NCI-H526 (cell line): ENCODE measurements at places on chromosomes 11 and 22.

DNA sequence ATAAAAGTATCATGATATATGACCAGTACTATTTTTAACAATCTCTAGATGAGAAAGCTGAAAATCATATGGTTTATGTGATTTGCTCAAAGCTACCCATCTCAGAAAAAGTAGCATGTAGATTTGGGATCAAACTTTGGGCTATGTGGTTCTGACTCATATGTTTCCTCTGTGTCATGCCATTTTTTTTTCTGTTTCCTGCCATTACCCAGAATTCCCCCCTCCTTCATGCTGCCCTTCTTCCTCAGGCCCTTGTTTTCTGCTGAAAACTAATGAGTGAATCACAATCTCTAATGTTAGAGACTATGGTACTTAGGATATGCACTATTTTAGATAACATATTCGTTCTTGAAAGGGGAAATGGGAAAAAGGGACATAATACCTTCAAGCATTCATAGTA is 80.7 kb downstream of the JRKL start:
- DNase-seq: no peak

GRCh38 chr11:1060852-1061616 is 13.6 kb upstream of the MUC2 start:
- no peak for DNase-seq

DNA sequence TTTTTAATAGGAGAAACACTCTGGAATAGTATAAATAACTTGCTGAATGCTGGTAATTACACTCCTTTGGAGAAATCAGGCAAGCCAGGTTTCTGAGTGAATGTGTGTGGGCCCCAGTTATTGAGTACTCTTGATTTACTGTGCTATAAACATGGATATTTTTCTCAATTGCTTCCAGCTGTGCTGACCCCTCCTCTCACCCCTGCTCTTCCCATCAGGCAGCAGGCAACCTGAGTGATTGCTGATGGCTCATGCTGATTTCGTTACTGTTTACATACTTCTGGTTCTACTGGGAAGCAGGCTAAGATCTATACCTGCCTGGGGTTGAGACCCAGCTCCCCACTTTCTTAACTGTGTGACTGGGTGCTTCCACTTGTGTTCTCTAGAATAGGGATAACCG is 68.5 kb downstream of the DHCR7 start:
- no peak for DNase-seq

DNA sequence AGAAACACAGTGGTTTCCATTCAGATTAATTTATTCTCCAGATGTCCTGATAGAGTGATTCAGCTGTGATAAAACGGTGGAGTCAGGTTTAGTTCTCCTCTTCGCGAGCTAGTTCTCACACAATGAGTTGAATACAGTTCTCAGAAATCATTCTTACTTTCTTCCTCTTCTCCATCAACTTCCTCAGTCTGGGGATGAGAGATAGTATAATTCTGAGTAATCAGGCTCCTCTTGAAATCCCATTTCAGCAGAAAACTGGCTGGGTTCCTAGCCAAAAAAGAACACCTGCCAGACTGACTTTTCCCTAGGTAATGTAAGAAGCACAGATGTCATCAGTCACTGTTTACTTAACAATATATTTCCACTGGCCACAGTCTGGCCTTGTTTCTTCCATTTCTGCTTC is 76.7 kb downstream of the SVIP start:
- no peak for DNase-seq

- DNase-seq: no peak
Observed at GRCh38 chr11:96744697-96745096, 354.9 kb downstream of the JRKL start.

DNA sequence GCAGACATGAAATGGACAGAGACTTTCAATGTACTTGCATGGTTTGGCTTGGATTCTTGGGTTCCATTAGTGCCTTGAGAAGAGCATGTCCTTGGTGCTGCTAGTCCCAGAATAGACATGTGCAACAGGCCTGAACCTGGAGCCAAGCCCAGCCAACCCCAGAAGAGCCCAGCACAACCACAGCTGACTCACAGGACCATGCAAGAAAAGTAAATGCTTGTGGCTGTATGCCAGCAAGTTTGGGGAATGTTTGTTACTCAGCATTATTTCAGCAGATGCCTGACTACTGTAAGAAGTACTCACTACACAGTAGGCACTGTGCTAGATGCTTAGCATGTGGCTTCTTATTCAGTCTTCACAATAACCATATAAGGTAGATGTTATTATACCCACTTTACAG is 39.2 kb upstream of the HMGXB4 start:
- no peak for DNase-seq

DNA sequence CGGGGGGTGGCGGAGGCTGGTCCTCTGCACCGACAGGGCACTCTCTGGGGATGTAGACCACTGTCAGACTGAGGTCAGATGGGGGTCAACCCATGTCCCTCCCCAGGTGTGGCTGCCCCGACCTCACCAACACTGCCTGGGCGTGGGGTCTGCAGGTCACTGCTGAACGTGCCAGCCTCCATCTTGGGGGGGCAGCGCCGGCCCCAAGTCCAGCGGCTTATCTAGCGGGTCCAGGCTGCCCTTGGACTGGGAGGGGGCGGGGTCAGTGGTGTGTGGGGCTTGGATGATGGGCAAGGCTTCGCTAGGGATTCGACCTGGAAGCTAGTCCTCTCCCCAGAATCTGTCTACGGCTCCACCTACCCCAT is 178.2 kb downstream of the IGLL1 start:
- DNase-seq: no peak

DNA sequence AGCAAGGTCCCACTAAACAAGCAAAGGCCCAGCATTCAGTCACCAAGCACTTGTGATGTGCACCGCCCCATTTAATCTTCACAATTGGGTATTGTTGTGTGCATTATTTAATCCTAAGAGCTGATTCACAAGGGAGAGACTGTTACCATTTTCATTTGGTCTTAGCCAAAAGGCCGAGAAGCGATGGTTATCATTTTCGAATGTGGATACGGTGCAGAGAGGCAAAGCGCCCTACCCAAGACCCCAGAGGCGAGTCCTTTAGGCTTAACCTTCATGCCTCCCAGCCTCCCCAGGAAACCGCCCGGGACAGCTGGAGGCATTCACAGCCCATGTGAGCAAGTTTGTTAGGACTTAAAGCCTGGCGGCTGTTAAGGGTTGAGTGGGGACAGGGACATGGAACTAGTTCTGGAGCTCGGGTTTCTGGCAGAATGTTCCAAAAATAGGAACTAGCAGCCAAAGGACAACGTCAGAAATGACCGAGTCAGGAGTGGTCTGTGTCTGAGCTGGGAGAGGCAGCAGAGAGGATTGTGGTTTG is 13.0 kb upstream of the UPK3A start:
- DNase-seq: no peak

DNA sequence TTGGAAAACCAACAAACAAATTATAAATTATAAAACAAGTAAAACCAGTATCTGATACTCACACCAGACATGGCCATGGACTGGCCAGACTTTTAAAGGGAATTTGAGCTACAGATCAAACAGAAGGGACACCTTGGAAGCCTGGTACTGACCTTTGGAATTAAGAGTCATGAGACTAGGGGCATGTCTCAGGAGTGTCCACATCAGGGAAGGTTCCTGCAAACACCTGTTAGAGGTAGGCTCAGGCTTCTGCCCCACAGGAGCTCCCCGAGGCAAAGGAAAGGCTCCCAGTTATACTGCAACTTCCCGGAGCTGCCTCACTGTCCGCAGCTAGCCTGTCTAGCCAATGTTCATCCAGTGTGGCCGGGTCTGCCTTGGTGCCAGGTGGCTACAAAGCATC is 290.1 kb downstream of the BUD13 start:
- no peak for DNase-seq

- DNase-seq: no peak
Observed at GRCh38 chr11:128261011-128261421, 326.3 kb downstream of the ETS1 start.

- no peak for DNase-seq
Observed at GRCh38 chr11:29627541-29627940, 389.3 kb downstream of the KCNA4 start.

DNA sequence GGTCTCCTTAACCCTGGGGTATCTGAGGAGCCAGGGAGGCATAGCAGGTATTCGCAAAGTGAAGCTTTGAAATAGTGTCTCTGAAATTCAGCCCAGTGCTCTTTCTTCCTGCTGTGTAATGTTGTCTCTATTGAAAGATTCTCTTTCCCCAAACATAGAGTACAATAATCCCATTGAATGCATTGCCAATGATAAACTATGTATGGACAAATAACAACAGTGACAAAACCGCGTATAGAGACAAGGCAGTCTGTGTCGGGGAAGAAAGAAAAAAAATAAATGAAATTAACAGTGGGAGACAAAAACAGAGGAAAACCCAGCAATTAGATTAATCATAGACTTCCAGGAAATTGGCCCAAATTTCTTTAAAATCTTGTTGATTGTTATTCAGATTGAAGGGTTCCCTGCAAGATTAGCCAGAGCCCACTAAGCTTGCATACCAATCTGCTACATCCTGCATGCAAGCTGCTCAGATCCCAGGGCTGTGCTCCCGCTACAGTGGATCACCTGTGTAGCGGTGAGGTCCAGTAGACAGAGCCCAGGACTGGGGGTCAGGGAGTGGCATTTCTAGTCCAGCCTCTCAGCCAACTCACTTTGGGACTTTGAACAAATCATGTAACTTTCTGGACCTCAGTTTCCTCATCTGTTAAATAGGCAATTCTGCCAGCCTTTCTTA is 492.8 kb downstream of the INSC start:
- DNase-seq: no peak

DNA sequence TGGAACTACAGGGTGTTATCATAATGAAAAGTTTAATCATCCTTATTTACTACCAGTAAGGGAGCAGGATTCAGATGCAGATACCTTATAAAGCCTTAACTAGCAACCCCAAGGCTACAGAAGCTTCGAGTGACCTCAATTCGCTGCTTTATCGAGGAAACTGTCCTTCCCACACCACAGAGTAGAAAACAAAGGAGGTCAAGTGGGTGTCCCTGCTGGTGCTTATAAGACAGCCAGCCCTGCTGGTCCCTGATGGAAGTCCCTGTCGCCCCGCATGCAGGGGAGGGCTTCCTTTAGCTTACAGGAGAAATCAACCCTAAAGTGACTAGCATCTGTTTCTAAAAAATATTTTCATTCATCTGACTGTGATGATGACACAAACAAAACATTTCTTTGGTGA is 7.3 kb downstream of the MN1 start:
- DNase-seq: no peak

GRCh38 chr11:44755556-44756523 is 29.1 kb downstream of the TSPAN18 start:
- no peak for DNase-seq

DNA sequence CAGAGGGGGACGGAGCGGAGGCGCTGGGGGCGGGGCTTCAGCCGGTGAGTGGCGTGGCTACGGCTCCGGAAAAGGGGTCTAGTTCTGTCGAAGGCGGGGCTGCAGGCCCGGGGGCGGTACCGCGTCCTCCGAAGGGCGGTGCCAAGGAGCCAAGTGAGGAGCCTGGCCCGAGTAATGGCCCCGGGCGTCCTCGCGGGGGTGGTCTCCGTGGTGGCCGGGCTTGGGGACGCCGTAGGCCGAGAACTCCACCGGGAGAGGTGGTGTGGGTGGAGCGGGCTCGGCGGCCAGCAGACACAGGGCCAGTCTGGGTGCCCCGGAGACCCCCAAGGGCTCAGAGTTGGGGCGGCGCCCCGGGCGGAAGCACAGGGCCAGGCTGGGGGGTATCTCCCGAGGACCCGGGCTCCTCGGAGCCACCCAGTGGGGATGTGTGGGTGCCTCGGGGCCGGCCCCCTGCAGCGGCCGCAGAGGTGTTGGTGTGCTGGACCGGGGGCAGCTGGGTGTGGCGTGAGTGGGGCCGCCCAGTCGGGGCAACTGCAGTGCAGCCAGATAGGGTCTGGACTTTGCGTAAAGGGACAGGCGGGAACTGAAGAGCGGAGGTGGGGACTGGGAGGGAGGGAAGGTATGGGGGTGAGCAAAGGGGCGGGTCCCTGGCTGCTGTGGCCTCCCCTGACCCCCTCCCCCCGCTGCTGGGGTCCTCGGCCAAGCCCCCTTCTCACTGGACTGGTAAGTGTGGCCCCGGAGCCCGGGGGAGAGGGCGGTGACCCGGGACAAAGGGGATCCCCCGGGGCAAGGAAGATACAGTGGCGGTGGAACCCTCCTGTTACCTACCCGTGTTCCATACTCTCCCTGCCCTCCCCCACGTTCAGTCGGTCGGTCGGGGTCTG is 838 bp downstream of the FKBP2 start:
- peak; percentile 59 for DNase-seq

DNA sequence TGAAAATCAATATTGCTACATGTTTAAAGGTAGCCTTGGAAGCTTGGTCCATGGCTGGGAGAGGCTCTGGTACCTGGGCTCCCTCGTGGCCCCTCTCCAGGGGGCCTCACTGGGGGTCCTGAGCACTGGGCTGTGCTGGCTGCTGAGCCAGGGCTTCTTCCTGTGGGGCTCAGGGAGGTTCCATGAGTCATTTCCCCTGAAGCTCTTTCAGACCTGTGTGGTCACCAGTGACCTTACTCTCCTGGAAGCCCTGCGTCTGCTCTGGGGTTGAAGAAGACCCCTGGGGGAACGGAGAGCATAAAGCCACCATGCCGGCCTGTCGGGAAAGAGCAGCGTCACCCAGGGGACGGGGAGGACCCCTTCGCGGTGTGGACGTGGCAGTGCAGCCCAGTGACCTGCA is 389.0 kb downstream of the TBC1D22A start:
- no peak for DNase-seq

DNA sequence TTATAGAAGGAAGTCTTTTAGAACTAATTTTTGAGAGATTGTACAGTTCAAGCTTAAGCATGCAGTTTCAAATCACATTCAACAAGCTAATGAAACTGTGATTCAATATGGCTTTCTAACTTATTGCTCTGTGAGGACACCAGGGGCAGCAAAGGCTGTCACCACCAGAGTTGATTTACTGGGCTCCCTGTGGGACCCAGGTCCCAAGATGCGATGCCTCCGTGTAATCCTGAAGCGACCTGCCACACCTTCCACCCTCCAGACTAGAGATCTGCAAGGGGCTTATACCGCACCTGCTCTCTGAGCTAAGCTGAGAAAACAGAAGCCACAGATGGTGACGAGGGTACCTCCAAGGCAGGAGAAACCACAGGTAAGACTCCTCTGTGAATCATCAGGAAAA is 918 bp upstream of the OR51Q1 start:
- no peak for DNase-seq

GRCh38 chr11:110857892-110858546 is 145.8 kb upstream of the ARHGAP20 start:
- no peak for DNase-seq

- DNase-seq: peak; percentile 76
Observed at GRCh38 chr11:75445315-75445953, 12.4 kb upstream of the KLHL35 start.

- no peak for DNase-seq
Observed at GRCh38 chr11:19551457-19551856, 161.2 kb upstream of the NAV2 start.

DNA sequence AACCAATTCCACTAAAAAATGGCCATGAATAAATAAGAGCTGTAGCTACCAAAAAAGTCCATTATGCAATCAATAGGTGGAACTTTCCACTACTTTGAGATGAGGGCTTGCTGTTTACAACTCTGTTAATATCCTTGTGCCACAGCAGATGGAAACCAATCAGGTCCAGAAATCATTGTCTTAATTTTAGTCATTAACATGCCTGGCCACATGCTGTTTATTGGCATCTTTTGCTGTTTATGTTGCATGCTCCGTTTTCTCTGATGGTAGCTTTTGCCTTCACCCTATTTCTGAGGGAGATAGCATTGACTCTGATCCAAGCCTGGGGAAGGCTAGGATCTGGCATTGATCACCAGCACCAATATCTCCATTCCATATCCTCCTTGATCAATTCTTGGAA is 192.9 kb upstream of the SEZ6L start:
- no peak for DNase-seq

GRCh38 chr22:37218771-37219411 is 6.6 kb upstream of the SSTR3 start:
- DNase-seq: no peak
